ENCODE measurements at places on chromosomes 5 and 9.

GRCh38 chr5:143338658-143339366 is 64.7 kb downstream of the NR3C1 start:
- DNase-seq = no peak

DNA sequence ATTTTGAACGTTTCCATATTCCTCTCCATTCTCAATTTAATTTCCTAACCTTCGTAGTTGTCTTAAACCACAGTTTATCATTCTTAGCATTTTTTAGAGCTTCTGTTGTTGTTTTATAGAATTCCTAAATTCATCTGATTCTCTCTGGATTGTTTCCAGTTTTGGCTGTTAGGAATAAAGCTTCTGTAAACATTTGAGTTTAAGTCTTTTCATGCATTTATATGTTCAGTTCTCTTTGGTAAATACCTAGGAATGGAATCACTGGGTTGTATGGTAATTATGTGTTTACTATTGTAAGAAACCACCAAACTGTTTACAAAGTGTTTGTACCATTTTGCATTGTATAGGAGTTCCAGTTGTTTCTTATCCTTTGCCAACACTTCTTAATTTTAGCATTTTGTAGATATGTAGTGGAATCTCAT is 29.7 kb downstream of the GPR21 start:
- DNase-seq = no peak

- no peak for DNase-seq
These were observed 4.7 kb upstream of the CPEB4 start for GRCh38 chr5:173883347-173883924.

GRCh38 chr9:68732405-68733020 is 27.5 kb downstream of the PIP5K1B start:
- DNase-seq = no peak
